ENCODE measurements at places on chromosomes 11 and 22.

- no peak for DNase-seq
These were observed 5.8 kb upstream of the TTC12 start for GRCh38 chr11:113308601-113309000.

DNA sequence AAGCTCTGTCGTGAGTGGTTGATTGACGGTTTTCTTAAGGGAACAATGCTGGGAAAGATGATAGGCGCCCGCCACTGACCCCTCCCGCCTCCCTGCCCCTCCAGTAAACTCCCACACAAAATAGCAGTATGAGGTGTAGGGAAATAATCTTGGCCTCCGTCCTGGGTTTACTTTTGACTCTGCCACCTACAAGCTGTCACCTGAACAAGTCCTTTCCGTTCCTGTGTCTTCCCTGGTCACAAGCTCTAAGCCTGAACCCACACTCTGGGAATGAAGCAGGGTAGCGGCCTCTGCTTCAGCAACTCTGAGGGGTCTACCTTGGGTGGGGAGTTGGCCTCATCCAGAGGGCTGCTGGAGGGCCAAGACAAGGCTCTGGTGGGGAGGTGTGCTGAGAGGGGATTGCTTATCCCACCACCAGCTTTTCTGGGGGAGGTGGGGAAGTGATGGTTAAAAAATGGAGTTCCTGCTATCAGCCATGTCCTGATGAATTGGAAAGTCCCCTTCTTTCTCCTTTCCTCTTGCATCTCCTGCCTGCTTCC, 87.8 kb downstream of the CEP164 start:
- no peak for DNase-seq

DNA sequence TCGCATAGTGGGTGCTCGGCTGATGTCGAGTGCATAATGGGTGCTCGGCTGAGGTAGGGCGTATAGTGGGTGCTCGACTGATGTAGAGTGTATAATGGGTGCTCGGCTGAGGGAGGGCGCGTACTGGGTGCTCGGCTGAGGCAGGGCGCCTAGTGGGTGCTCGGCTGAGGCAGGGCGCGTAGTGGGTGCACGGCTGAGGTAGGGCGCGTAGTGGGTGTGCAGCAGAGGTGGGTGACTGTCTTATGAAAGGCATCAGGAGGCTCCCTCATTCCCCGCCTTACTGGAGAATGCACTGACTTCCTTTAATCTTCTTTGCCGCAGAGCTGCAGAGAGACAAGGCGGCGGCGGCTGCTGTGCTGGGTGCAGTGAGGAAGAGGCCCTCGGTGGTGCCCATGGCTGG, 33.8 kb downstream of the ARHGAP8 start:
- no peak for DNase-seq

DNA sequence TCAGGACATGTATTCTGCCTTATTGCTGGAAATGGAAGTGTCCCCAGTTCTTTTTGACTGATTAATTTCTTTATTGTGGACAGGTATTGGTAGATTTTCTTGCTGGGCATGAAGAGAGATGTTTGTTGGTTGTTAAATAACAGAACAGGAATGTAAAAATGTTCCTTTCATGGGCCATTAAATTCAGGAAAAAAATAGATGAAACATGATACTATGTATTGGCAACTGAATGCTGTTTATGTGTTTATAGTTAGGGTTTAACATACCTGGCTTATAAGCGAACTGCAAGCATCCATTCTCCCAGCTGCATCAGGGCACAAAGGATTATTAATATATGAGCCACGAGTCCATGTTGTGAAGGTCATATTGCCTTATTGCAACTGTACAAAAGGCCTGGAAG, 368.5 kb downstream of the NELL1 start:
- no peak for DNase-seq

DNA sequence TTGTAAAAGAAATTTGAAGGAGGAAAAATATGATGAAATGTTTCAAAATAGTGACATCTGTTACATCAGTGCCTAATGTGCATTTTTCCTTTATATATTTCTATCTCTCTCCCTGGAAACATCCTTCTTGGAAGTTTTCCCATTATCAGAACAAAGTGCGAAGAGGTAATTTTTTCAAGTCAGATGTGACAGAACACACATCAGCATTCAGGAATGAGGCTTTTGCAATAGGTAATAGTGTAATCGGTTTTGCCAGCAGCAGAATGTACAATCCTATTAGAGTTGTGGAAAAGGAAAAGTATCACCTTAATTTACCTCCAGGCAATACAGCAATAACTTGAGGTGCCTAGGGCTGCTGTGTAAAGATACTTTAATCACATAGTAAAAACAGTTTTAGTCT, 275.8 kb downstream of the FAT3 start:
- DNase-seq: no peak

All from NT2/D1 (cell line).